ENCODE measurements at places on chromosomes 6 and 20. TPM values are rescaled to one million over a fixed set of nuclear protein-coding genes. Genes with fewer than 3 reads are reported as not detected.

DNA sequence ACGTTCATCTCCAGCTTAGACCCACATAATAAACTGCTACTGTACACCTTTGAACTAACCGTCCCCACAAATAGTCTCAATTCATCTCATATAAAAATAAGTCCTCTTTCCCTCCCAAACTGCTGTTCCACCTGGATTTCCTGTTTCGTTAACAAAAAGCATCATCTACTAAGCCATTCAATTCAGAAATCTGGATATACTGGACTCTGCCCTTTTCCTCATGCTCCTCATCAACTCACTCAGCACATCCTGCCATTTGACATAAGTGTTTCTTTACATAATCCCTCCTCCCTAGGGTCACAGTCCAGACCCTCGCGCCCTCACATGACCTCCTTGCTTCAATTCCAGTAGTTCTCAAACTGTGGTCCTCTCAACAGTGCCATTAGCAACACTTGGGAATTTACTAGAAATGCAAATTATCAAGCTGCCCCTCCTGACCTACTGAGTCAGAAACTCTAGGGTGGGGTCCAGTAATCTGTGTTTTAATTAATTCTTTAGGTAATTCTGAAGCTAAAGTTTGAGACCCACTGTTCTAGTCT is 4.5 kb downstream of the MKKS start:
- no peak for DNase-seq

DNA sequence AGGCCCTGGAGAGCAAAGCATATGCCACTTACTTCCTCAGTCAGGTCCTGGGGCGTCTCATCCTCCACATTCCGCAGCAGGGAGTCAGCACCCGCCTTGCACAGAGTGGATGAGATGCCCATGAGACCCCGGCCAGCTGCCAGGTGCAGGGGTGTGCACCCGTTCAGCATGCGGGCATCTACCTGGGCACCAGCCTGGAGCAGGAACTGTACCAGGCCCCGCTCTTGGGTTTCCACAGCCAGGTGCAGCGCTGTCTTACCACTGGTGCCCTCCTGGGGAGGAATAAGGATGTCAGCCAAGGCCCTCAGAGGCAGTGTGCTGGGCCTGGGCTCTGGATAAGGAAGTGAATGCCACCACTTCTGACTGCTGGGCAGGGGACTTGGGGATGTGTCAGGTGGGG is 2.7 kb upstream of the SLC35B2 start:
- DNase-seq, result no peak

DNA sequence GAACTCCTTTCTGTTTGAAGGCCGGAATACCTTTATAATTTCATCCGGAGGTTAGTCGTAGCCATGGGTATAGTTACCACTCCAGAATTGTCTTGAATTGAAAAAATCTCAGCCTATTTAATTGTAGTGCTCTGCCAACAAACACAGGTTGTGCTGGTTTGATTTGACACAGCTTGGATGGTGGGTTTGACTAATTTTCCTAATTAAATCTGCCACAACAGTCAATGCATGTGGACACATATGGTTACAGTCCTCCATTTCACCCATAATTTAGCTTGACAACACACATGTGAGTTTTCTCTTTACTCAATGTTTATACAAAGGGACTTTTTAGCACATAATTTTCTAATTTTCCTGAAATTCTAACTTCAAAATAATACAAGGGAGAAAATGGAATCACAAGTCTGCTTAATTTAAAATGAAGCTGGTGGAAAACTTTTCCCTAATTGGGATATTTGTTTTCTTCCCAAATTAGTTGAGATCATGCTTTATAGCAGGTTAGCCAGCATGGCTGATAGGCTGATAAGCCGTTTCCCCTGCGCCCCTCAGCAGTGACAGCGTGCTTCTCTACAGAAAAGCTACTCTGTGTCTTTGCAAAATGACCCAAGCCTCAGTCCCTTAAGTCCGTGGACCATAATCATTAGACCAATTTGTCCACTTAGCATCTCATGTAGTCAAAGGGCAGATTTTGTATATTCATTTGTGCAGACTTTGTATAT is 463.5 kb upstream of the FLRT3 start:
- no peak for DNase-seq

- no peak for DNase-seq
Measured at GRCh38 chr6:142682985-142683384, 262.0 kb downstream of the HIVEP2 start.

DNA sequence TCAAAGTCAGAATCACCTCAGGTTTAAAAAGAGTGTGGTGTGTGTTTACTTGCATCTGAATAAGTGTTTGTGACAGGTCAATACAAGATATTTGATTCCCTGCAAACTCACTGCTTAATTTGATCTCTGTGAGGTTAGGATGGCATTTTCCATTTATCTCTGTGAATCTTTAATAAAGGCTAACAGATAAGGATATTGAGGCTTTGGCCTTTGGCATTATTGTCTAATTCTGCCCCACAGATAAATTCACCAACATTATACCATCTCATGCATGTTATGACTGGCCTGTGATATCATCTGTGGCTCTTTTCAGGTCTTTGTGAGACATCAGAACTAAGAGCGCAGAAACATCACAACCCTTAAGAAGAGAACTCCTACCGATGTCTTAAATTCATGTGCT is 84.7 kb downstream of the TRMT6 start:
- no peak for DNase-seq

DNA sequence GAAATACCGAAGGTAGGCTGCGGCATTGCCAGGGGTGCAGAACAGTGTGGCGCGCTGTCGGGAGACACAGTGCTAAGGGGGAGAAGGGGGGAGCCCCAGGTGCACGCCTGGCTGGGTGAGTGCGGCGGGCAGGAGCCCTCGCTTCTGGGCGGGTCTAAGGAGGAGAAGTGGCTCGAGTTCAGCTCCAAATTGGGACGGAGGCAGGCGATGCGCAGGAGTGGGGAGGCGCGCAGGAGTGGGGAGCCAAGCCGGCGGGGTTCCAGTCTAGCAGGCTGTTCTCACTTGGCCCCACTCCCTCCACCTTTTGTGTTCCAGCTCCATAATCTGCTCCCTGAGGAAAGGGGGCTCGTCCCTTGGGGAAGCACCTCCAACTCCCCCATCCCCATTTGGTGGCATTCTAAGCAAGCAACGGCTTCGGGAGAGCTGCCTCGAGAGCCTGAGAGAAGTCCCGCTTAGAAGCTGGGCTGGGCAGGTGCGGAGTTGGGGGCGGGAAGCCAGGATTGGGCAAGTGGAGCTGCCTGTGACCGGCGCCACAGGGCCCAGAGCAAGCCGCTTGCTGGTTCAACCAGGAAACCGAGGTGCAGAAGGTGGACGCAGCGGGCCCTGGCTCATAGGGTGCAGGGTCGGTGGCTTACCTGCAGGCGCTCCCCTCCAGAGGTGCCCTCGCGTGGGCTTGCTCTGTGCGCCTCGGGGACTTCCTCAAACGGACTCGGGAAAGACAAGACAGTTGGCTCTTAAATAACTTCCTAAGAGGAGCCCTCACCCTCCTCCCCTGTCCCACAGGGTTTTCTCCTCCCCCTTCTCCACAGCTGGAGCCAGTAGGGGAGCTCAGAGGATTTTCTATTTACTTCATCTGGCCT is at the start of gene F13A1:
Gene F13A1 (minus strand): TSS at position 711 of the 860 bp plus-strand sequence. CDS start 1,998 bp downstream, outside the sequence.
- DNase-seq, result no peak

GRCh38 chr6:104095661-104096416 is 763.9 kb downstream of the HACE1 start:
- no peak for DNase-seq

GRCh38 chr6:127547215-127547614 is 28.1 kb upstream of the MTCL3 start:
- DNase-seq, result no peak

GRCh38 chr20:41483553-41483930 is 116.9 kb upstream of the EMILIN3 start:
- DNase-seq, result no peak

DNA sequence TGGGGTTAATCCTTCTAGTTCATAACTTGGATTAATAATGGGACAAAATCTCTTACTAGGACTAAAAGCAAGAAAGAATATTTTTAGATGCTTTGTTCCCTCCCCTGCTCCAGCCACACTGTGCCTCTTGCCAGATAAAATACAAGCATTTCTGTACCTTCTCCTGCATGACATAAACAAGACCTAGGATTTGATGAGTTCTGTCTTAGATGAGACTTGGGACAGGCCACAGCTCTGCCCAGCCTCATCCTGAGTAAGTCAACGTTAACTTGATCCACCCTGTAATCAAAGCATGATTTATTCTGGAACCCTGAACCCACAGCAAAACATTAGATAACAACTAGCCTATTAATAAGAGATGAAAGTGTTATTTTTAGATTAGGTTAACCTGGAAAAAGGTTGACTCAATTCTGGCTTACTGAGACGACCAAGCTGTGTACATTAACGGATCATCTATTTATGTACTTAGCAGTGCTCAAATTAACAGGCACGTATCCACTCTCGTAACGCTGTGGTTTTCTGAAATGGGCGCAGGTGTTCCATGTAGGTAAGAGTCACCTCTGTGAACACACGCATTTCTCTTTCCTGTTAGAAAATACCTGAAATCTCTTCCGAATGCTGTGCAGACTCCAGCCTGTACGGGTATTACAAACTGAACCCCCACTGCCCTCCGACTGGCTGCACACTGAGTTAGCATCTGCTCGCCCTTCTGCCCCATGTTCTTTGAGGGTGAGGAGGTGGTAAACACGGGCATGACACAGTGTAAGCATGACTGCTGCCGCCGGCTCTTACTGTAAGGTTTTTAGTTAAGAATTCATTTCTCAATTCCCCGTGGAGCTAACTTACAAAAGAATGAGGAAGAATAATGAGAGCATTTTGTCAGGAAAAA is 132.1 kb upstream of the FOXQ1 start:
- DNase-seq, result no peak

DNA sequence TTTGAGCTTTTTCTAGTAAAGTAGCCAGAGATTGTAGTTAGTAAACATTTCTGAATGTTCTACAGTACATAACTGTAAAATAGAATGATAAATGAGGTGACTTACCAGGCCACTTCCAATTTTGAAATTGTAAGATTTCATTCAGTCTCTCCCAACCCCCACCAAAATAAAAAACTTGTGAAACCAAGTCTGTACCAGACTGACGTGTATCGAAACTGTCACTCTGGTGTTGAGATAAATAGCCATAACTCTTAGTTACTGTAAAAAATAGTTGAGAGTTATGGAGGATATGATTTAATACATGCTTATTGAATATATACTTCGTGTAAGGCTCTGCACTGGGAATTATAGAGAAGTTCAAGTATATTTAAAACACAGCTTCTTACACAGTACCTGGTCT is 455.7 kb downstream of the PLCB1 start:
- DNase-seq, result no peak

GRCh38 chr6:41732591-41733359 is 2.6 kb downstream of the TFEB start:
- no peak for DNase-seq

DNA sequence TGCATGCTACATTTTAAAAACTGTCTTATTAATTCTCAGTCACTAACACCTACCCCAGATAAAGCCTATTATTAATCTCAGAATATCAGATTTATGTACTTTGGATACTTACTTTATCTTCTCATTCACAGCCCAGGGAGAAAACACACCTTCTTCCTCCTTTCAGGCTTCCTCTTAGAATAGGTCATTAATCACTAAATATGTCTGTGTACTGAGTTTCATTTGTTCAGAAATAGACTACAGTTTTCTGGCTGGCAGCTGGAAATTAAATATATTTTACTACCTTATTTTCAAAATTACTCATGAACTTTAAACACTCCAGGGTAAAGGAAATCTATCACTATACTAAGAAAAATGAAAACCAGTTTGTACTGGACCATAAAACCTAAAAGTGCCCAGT is 147.7 kb upstream of the DST start:
- DNase-seq, result no peak

DNA sequence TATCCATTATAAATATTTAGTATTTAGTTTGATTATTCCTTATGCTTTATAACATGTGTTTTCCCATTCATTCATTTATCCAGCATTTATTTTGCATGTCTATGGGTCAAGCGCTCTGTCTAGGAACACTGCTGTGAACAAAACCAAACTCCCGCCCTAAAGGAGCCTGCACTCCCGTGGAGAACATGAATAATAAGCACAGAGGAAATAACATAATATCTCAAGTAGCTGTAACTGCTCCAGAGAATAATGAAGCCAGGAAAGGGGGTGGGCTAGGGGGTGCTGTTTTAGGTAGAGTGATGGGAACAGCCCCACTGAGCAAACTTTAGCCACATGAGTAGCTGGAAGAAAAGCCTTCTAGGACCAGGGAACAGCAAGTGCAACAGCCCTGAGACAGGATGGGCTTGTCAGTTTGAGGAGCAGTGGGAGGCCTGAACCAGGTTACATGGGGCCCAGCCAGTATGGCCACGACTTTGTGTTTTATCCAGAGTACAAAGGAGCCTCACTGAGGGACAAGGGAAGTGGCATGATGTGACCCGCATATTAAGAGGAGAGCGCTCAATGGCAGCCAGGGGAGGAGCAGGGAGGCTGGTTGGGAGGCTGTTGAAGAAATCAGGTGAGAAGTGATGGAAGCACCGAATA is 24.4 kb upstream of the PRND start:
- no peak for DNase-seq

DNA sequence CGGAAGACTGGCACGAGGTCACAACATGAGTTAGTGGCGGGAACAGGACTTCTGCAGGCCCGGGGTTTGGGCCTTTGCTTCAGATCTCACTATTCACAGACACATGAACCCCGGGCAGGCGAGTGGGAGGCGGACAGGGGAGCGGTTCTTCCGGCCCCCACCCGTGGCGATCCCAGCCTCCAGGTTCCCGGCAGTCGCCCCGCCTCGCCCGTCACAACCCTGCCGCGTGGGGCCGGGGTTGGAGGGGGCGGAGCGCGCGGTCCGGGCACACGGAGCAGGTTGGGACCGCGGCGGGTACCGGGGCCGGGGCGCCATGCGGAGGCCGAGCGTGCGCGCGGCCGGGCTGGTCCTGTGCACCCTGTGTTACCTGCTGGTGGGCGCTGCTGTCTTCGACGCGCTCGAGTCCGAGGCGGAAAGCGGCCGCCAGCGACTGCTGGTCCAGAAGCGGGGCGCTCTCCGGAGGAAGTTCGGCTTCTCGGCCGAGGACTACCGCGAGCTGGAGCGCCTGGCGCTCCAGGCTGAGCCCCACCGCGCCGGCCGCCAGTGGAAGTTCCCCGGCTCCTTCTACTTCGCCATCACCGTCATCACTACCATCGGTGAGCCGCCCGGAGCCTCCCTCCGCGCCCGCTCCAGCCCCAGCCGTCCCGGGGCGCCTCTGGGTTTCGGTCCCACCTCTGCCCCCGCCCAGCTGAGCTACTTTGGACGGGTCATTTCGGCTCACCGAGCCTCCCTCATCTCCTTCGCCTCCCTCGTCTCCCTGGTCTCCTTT is at the start of gene KCNK15:
Gene KCNK15 (plus strand): TSS at position 268 of the 769 bp plus-strand sequence. CDS start 46 bp downstream, at position 314.
- DNase-seq, result no peak

Gene BCAS4
- 11.1 TPM for total RNA-seq

Gene SEMG1
- total RNA-seq, result not detected

Gene TGM2
- total RNA-seq, result 448 TPM

Gene CCDC170
- 0.10 TPM for total RNA-seq

Gene DOK5
- 1.5 TPM for total RNA-seq

Gene KIAA0408
- total RNA-seq, result 0.87 TPM

Gene SSTR4
- not detected for total RNA-seq

Gene ZFP57
- not detected for total RNA-seq

All from glomerular endothelial cell (primary cell).